ENCODE measurements at places on chromosomes 12 and 14. TPM values are rescaled to one million over a fixed set of nuclear protein-coding genes. Genes with fewer than 3 reads are reported as not detected.

Gene PPP1CC
- 81.6 TPM for total RNA-seq

Gene CEBPE
- total RNA-seq, result not detected

Gene TCL1A
- total RNA-seq, result not detected

Gene TAC3
- total RNA-seq, result not detected

Gene PLA2G1B
- not detected for total RNA-seq

Gene MYH7
- not detected for total RNA-seq

Gene ZNF891
- total RNA-seq, result 0.54 TPM

Gene TAS2R8
- not detected for total RNA-seq

Gene TOMM20L
- total RNA-seq, result not detected

Gene TTC8
- total RNA-seq, result 28.7 TPM

Gene CCDC184
- total RNA-seq, result 1.8 TPM

Gene POTEG
- total RNA-seq, result not detected

Gene SETD3
- 51.0 TPM for total RNA-seq

Gene TTC9
- 0.16 TPM for total RNA-seq

Gene KRT7
- total RNA-seq, result 85.9 TPM

Gene IFNG-AS1
- not detected for total RNA-seq

Gene NFATC4
- 41.9 TPM for total RNA-seq

Gene TMEM121
- 9.4 TPM for total RNA-seq

Gene EXOC3L4
- 1.6 TPM for total RNA-seq

Gene LRP1
- total RNA-seq, result 285 TPM

Gene TGFB3
- total RNA-seq, result 10.5 TPM

Gene KRT78
- not detected for total RNA-seq

Gene MFAP5
- 22.7 TPM for total RNA-seq

Gene EMP1
- 646 TPM for total RNA-seq

Gene CRADD
- 22.4 TPM for total RNA-seq

Gene CLEC6A
- not detected for total RNA-seq

Gene ADAMTS20
- total RNA-seq, result not detected

Gene C12orf54
- not detected for total RNA-seq

Gene TMPRSS12
- total RNA-seq, result not detected

Gene SALL2
- total RNA-seq, result 11.0 TPM

Gene CLEC4D
- not detected for total RNA-seq

Gene OTUB2
- total RNA-seq, result 1.5 TPM

Gene RARG
- total RNA-seq, result 15.6 TPM

Gene APAF1
- total RNA-seq, result 19.8 TPM

Gene PKP2
- 17.2 TPM for total RNA-seq

Gene BHLHE41
- total RNA-seq, result 1.3 TPM

Gene CCDC196
- not detected for total RNA-seq

Gene EML1
- total RNA-seq, result 17.5 TPM

Gene NFE2
- 1.6 TPM for total RNA-seq

Gene TGM1
- total RNA-seq, result 0.16 TPM

Measured in cardiac atrium fibroblast (primary cell).